Fibroblast of skin of back (primary cell): ENCODE measurements at places on chromosomes 3 and 15.

GRCh38 chr3:133930341-133930933, 34.8 kb upstream of the RAB6B start:
- peak; percentile 75 for DNase-seq

GRCh38 chr3:46717447-46718231, at the start of gene PRSS50:
Gene PRSS50 (minus strand): TSS chr3:46717869. CDS start chr3:46717824, 45 bp downstream.
- DNase-seq: no peak

GRCh38 chr15:90336705-90337141, 15.4 kb upstream of the ZNF774 start:
- peak; percentile 96 for DNase-seq

- DNase-seq: no peak
Measured at GRCh38 chr3:57783186-57784088, 27.3 kb downstream of the SLMAP start.

DNA sequence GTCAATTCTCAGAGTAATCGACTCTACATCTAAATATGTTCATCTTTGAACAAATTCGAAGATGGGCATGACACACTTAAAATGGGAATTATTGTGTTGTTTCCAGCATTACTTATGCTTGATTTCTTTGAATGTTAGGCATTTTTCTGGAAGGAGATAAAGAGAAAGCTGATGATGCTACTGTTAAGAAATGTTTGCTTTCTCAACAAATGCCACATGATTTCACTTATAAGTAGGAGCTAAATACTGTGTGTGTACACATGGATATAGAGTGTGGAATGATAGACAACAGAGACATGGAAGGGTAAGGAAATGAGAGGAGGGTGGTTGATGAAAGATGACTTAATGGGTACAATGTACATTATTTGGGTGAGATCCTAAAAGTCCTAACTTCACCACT, 400.9 kb downstream of the TBL1XR1 start:
- DNase-seq: peak; percentile 65

GRCh38 chr15:91968610-91969009, 115.1 kb downstream of the SLCO3A1 start:
- DNase-seq: no peak

DNA sequence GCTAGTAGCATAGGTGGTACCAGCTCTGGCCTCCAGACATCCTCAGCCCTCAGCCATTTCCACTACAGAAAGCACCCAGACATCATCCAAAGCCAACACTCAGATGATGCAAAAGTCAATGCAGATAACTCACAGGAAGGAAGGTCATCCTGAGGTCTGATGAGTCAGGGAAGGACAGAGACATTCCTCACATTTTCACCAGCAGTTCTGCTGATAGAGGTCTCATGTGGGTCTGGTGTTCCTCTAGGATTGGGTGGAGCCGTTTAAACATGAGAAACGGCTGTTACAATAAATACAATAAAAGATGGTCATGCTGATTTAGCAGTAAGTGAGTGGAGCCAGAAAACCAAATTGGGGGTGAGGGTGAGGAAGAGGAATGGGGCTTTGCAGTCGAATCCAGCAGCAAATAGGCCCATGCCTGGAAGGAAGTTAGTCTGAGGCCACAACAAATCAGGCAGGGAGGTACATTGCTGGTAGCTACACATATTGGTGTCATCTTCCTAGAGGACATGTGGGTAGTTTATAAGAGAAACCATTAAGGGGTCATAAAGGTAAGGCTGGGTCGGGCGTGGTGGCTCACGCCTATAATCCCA, 33.3 kb upstream of the FLNB start:
- peak; percentile 100 for DNase-seq

- no peak for DNase-seq
Measured at GRCh38 chr3:193853511-193854219, 260.7 kb downstream of the OPA1 start.

DNA sequence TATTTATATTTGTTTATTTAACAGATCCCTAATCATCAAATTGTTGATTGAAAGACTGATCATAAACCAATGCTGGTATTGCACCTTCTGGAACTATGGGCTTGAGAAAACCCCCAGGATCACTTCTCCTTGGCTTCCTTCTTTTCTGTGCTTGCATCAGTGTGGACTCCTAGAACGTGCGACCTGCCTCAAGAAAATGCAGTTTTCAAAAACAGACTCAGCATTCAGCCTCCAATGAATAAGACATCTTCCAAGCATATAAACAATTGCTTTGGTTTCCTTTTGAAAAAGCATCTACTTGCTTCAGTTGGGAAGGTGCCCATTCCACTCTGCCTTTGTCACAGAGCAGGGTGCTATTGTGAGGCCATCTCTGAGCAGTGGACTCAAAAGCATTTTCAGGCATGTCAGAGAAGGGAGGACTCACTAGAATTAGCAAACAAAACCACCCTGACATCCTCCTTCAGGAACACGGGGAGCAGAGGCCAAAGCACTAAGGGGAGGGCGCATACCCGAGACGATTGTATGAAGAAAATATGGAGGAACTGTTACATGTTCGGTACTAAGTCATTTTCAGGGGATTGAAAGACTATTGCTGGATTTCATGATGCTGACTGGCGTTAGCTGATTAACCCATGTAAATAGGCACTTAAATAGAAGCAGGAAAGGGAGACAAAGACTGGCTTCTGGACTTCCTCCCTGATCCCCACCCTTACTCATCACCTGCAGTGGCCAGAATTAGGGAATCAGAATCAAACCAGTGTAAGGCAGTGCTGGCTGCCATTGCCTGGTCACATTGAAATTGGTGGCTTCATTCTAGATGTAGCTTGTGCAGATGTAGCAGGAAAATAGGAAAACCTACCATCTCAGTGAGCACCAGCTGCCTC, 14.7 kb downstream of the THBS1 start:
- DNase-seq: peak; percentile 49

DNA sequence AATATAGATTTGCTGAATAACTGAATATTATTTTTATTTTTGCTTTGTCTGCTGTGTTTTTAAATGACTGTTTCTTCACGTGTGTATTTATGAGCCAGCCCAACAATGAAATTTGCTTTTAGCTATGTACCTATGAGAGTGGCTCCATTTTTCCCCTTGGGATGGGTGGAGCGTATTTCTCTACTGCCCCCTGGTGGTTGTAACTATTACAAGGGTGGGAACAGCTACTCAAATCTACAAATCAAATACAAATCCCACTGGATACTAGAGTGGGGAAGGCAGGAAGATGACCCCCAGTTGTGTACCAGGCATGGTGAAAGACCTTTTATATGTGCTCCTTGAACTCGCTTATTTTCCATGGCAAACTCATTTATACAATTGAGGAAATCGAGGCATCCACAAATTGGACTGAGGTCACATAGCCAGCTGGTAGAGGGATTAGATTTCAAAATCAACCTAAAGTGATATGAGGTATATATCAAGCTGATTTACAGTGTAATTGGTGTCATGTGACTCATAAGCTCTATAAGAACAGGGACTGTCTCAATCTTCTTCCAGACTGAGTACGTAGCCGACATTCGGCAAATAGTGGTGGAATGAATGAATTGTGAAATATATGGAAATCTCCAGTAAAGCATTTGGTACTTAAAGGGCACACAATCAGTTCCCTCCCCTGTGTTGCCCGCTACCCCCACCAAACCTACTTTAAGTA, 69.5 kb upstream of the VEPH1 start:
- DNase-seq: peak; percentile 58

DNA sequence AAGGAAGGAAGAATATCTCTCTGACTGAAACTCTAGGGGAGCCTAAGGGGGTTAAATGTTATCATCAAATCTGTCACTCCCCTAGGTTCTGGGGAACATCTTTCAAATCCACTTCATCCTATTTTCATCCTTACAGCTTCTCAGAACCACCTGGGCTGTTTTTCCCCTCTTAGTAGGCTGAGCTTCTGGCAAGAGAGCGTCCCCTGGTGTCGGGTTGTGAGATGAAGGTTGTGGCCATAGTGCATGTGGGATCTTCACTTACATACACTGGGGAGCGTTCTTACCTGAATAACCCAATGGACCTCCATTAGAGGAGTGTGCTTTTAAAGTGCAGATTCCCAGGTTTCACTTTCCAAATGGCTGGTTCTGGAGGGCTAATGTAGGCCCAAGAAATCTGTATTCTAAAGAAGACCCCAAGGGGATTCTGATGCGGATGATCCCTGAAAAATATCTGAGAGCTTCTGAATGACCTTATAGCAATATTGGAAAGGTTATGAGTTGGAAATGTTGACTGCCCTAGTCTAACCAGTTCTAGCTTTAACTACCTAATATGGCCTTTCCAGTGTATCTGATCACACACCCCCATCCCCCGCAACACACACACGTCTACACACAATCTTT, 663.7 kb downstream of the AGBL1 start:
- no peak for DNase-seq

- DNase-seq: no peak
Measured at GRCh38 chr3:123687286-123687685, 102.4 kb upstream of the HACD2 start.

DNA sequence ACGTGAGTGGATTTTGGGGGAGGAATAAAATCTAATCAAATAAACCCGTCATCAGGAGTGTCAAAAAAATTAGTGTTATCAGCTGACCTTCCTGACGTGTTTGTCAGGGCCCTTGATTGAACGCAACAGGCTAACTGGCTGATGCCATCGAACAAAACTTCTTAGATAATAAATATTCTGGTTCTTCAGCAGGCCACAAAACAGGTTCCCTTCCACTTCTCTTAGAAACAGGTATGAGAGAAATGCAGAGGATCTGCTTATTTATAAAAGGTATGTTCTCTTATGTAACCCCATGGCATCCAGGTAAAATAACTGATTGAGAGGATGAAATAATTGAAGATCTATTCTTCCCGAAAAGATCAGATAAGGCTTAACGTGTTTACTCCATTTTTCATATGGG, 7.6 kb upstream of the LRIG1 start:
- DNase-seq: no peak

- DNase-seq: peak; percentile 81
Measured at GRCh38 chr3:65776494-65776893, 262.2 kb downstream of the MAGI1 start.

DNA sequence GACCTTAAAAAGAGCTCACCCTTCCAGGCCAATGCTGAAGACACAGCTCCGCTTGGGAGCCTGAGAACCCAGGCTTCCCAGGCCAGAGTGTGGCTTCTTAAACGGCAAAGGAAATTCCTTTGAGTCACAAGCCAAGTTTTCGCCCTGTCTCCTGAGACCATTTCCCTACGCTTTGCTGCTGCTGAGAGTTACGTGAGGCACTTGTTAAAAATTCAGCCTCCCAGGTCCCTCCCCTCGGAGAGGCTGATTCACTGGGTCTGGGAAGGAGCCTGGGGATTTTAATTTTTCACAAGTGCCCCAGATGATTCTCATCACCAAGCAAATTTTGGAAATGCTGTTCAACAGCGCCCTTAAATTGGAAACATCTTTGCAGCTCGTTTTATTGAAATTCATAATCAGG, 25.5 kb downstream of the RLBP1 start:
- DNase-seq: peak; percentile 93

DNA sequence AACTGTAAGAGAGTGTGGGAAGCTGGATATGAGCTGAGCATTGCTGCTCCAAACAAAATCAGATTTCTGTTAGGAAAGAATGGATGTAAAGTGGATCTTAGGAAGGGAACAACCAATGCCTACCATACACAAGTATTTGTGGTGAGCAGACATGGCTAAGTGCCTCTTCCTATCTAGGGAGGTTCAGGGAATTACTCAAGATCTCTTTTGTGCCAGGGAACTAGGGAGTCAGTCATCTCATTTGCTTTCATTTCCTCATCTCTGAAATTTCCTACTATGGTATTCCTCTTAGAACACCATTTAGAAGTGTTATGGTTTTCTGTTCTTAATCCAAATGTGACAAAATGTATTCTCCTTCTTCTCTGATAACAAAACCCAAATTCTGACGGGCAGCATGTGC, 396.5 kb downstream of the FHIT start:
- no peak for DNase-seq

DNA sequence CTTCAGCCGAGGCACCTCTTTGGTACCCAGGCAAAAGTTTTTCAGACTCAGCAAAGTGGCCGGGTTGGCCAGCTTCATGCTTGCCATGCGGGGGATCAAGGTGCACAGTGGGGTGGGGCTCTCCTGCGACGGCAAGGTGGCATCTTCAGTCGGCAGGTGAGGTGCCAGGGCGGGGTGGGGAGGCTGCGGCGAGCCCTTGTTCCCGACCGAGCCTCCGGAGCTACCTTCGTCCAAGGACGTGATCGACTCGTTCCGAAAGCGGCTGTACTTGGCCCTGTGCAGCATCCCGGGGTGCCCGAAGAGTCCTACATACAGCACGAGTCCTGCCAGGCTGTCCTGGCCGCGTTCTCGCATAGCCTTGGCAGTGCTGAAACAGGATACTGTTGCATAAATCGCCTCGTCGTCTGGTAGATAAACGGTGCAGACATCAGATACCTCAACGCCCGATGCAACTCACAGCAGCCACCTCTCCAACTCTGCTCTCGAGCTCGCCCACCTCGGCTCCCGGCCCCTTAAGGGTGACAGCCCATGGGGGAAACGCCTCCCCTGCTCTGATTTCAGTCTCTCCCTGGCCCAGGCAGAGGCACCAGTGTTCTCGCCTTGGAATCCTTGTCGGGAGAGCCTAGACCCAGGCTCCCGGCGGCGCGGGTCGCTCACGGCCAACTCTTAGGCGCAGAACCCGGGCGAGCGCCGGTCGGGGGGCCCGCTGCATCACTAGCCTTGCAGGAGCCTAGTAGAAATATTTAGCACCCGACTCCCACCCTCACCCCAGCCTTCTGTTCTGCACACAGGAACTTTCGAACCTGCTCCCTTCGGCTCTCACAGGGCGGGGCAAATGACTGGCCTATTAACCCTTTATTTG, 826 bp downstream of the SHC4 start:
- DNase-seq: peak; percentile 57
